ENCODE measurements at places on chromosomes 12 and 14.
A peak's percentile ranks its signal among the peaks of the same experiment; 100 is the strongest.

DNA sequence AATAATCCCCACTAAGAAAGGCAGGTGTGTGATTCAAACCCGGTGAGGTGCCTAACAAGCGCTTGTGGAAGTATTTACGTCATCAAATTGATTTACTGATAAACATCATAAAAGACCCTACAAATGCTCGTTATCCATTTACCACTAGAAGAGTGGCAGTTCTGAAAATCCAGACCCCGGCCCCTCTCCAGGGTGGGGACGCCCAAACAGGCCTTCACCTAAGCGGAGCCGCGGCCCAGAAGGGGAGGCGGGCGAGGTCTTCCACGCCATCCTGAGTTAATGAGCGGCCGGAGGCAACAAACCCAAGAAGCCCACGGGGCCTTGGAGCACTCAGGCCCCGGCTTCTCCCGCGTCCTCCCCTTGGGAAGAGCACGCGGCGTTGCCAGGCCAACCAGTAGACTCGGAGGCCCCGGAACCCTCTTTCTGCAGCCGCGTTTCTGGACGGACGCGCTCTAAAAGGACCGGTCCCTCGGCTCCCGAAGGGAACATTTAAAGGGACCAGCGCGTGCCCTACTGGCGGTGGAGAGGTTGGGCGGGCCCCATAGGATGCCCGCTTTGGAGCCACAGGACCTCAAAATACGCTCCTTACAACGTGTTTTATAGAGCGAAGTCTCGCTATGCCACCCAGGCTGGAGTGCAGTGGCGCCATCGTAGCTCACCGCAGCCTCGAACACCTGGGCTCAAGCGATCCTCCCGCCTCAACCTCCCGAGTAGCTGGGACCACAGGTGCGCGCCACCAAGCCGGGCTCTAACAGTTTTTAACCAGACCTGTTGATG is 3.5 kb downstream of the PTPN21 start:
- peak; percentile 68 for DNase-seq

- no peak for DNase-seq
Measured at GRCh38 chr14:102085948-102086708, 716 bp downstream of the HSP90AA1 start.

GRCh38 chr12:6407236-6407954 is 23.4 kb downstream of the LTBR start:
- no peak for DNase-seq

DNA sequence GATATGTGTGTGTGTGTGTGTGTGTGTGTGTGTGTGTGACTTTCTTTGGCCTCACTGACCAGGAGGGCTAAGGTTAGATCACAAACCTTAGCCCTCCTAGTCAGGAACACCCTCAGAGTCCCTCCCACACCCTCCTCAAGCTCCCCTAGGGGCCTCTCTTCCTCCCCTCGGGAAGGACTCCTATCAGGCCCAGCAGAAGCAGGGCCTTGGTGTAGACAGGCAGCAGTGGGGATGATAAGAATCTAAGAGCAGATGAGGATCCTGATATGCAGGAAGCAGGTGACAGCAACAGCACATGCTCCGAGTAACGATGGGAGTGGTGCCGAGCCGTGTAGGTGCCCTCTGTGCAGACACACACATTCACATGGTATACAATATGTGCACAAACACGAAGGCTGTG is 20.7 kb downstream of the PLEK2 start:
- DNase-seq: no peak

DNA sequence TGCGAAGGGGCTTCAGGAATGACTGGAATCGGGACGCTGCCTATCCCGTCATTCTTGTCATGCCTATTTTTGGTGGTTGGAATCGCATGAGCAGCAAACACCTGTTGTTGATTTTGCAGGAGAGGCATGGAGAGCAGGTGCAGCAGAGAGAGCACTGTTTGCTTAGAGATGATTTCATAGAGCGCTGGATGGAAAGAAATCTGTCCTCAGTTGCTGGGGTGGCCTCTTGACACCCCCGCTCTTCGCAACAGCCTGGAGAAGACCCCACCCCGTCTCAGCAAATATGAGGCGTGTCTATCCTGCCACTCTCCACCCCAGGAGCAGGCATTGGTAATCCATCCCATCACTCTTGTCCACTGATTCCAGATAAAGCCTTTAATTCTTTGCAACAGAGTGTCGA is 19.3 kb upstream of the NCOR2 start:
- DNase-seq: no peak

GRCh38 chr12:18827913-18828312 is 90.0 kb downstream of the CAPZA3 start:
- no peak for DNase-seq

GRCh38 chr12:49051373-49051764 is 9.2 kb downstream of the KMT2D start:
- DNase-seq: no peak

DNA sequence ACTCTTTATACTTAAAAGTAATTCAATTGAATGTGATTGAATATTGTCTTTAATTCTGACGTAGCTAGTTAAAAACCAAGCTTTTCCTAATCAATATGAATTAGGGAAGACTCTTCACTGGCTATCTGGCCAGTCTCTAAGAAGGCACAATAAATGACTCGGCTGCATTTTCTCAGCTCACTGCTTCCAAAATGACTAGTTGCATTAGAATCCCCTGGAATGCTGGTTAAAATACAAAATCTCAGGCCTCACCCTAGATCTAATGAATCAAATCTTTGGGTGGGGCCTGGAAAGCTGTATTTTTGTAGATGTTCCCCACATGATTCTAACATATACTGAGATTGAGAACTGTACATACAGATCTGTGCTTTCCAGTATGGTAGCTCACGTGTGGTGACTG is 242.1 kb downstream of the CHST11 start:
- DNase-seq: no peak

DNA sequence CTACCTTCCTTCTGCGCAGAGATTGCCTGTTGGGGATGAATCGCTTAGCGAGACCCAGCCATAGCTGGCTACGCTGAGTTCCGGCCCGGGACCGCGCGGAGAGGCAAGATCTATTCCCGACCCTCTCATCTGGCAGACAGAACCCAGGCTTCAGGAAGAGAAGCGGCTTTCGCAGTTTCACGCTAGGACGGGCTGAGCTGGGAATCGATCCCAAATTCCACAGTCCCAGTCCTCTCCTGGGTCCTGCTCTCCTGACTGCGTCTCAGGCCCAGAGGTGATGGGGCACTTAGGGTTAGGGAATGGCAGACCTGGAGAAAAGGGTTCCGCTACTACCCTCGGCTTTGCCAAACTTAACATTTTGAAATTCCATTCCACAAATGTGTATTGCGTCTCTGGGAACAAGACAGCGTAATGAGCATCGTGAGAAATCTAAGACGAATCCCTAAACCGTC is 2.8 kb downstream of the PTPN21 start:
- DNase-seq: no peak

GRCh38 chr14:61219256-61219655 is 61.9 kb downstream of the TMEM30B start:
- DNase-seq: no peak

DNA sequence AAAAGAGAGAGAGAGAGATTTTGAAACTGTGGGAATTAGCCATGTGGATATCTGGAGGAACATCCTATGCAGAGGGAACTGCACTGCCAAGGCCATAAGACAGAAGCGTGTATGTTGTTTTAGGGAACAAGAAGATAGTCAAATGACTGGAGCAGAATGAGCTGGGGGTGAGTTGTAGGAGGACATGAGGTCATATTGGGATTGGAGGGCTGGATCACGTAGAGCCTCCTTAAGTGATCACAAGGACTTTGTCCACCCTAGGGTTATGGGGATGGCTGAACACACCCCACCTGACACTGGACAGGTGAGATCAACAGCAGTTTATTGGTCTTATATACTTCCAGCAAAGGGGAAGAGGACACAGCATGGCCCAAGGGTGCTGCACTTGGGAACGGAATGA is 8.2 kb upstream of the CGRRF1 start:
- DNase-seq: no peak

DNA sequence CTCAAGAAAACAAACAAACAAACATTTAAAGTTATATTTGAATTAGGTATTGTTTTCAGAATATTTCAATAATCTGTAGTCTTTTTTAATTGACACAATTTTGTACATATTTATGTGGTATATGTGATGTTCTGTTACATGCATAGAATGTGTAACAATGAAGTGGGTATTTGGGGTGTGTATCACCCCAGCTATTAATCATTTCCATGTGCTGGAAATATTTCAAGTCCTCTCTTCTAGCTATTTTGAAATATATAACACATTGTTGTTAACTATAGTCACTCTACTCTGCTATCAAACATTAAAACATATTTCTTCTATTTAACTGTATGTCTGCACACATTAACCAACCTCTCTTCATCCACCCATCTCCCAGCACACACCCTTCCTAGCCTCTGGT is 32.0 kb upstream of the SIX1 start:
- DNase-seq: peak; percentile 11

DNA sequence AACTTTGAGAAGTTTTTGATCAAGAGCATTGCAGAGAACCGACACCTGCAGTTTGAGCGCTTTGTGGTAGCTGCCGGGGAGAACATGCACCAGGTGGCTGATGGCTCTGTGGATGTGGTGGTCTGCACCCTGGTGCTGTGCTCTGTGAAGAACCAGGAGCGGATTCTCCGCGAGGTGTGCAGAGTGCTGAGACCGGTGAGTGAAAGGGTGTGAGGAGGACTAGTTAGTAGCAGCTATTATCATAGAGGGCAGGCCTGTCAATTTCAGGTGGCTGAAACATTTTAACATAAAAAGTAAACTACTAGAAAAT is 27.0 kb upstream of the HIGD1C start:
- DNase-seq: no peak

DNA sequence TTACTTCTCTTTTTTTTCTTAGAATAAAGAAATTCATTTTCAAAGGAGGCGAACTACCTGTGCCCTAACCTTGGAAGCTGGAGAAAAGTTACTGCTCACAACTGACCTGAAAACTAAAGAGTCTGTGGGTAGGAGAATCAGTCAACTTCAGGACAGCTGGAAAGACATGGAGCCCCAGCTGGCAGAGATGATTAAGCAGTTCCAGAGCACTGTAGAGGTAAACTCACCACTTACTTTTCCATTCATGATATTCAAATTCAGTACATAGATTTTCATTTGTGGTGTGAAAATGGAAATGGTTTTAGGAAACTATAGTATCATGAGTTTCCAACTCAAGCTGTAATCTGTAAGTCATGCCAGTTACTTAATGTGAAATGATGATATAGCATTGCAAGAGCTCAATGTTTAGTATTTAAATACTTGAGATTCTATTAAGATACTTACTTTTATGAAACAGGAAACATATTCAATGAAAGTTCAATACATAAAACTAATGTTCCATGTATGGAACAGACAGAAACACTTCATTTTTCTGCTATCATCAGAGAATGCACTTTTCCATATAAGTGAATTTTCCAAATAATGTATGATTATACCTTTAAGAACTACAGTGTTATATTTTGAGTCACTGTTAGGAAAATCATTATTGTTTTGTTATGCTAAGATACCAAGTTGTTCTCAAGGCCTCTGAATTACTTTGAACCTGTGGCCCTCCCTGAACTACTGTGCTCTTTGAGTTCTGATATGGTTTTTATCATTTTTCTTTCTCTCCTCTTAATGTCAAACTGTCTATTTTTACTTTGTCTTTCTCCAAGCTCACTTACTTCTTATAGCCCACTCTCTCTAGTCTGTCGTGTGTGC is 119.0 kb downstream of the ESR2 start:
- no peak for DNase-seq

- DNase-seq: no peak
Measured at GRCh38 chr12:51218607-51219161, 822 bp upstream of the POU6F1 start.

GRCh38 chr12:80156306-80156705 is 57.0 kb downstream of the OTOGL start:
- no peak for DNase-seq

DNA sequence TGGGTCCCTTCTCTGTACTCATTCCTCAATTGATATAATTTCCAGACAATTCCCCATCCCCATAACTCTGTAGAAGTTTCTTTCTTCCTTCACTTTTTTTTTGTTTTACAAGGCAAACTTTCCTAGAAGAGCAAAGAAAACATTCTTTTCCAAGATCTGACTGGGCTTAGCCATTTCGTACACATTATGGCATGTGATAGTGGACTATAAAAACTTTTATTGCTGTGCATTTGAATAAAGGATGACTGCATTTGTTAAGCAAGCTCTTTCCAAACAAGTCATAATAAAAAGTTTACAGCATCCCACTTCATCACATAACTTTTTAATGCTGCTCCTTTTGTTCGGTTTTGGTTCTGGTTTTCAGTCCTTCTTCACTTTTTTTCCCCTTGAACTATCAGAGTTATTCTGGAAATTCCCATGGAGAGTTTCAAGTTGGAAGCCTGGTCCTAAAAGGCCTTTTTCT is 231.0 kb upstream of the HMGA2 start:
- DNase-seq: no peak

- no peak for DNase-seq
Measured at GRCh38 chr12:58413794-58414193, 472.4 kb downstream of the ATP23 start.

GRCh38 chr12:28963554-28963953 is 185.5 kb upstream of the FAR2 start:
- no peak for DNase-seq

GRCh38 chr12:75818863-75819262 is 212.7 kb downstream of the PHLDA1 start:
- no peak for DNase-seq

DNA sequence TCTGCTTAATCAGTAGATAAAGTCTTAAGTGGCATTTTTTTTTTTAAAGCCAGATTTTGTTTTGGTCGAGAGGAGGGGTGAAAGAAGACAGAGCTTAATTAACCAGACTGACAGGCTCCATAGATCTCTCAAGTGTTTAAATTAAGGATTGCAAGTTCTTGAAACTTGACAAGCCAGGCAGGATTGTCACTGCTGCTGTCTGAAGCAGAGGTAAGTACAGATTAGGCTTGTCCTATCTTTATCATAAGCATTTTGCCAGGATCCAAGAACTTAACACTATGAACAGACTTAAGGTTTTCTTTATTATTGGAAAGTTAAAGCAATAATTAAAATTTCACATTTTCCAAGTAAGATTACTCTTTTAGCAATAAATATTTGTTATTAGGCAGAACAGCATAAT is 179.6 kb upstream of the LMO3 start:
- no peak for DNase-seq

- no peak for DNase-seq
Measured at GRCh38 chr12:109064143-109064542, 11.8 kb downstream of the USP30 start.

DNA sequence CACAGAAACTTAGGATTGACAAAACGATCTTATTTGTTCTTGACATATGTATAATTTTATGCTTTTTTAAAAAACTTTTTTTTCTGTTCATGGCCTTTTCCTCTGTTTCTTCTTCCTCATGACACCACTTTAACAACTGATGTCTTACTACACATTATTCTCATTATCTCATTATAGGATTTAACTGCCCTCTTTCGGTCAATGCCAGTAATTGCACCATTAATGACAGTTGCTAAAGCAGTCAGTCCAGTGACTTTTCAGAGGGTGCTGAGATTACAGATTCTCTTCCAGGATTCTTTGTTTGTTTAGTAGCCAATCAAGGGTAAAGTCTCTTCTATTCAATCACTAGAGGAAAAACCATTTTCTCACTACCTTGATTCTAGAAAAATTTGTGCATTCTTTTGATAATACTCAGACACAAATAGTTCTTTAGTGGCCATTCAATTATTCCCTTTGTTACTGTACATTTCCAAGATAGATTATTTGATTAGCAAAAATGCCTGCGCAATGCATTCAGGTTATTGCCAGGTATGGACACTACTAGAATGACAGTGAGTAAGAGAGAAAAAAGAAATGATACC is 50.1 kb downstream of the KLRG1 start:
- DNase-seq: no peak

- DNase-seq: no peak
Measured at GRCh38 chr14:51455041-51455835, 196.5 kb upstream of the FRMD6 start.

GRCh38 chr12:122244565-122245371 is 18.9 kb upstream of the DIABLO start:
- DNase-seq: no peak

- DNase-seq: no peak
Measured at GRCh38 chr14:54680651-54681050, 113.7 kb downstream of the SAMD4A start.

All from fibroblast of skin of left quadriceps (primary cell).